ENCODE measurements at places on chromosomes 1 and 21.
A peak's percentile ranks its signal among the peaks of the same experiment; 100 is the strongest.

- no peak for DNase-seq
Measured at GRCh38 chr1:247204177-247204647, 32.4 kb upstream of the ZNF124 start.

DNA sequence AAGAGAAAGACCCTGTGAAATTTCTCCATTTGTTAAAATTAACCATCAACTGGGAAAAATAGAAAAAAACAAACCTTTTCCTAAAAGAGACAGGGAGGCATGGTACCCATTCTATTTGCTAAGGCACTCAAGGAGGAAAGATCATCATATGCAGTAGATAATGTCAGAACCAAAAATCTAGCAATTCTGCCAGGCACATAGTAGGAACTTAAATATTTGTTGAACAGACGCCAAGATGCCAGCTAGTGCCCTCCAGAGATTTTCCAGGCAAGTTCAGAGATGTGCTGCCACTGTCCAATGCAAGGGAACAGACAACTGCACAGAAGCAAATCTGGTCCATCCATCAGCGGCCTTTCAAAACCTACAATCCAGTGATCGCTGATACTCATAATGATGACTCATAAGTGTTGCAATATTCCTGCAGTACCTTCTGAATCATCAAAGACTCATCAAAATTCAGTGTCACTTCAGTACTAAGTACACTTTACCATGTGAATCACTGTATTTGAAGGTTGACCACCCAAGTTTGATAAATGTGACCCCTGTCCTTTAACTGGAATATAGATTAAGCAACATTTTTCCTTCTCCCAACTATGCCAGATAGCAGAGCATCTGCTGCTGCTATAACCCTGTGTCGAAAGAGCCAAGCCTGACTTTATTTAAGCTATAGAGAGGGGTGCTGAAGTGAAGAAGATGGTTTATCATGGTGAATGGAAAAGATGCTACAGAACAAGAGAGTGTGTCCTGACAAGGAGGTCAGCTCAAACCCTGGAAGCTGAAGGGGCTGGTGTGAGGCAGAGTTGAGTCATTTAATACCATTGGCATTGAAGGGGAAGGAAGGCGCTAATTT lies 99.1 kb downstream of the MT1HL1 start:
- DNase-seq, result peak; percentile 85

- DNase-seq, result no peak
Measured at GRCh38 chr21:32426592-32427051, 14.1 kb downstream of the EVA1C start.

DNA sequence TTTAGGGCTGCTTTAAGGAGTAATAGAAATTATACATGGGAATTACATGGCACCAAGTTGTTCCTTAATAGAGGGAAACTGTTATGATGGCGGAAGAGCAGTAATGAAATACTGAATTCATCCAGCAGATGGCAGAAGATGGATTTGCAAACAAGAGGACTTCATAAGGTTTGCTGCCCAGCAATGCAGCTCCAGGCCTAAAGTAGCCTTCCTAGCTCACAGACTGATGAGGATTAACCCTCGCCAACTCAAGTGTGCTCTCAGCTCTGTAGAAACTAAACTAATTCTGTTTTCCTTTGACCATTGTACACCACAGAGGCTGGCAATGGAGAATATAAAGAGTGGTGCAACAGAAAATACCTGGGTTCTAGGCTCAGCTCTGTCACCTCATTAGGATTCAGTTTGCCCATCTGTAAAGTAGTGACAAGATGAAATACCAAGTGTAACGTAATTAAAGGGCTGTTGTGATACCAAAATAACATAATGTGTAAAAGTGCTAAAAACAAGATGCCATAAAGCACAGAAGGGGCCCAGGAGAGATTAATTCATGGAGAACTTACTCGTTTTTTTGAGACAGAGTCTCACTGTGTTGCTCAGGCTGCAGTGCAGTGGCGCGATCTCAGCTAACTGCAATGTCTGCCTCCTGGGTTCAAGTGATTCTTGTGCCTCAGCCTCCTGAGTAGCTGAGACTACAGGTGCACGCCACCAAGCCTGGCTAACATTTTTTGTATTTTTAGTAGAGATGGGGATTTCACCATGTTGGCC lies 102.4 kb upstream of the SERBP1 start:
- DNase-seq, result peak; percentile 78

DNA sequence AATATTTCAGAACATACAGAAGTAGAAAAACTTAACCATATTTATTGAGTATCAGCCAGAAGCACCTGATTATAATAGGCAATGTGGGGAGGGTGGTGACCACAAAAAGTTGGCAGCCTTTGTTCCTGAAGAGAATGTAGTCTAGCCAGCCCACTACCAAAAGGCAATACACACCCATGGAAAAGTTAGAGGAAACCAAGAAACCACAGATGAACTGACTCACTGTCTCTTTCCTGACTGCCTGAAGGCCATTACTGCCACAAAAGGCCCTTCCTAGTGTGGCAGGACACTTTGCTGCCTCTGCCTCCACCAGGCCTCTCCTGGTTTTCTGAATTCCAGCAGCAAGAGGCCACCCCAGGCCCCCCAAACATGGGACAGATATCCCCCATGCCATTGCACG lies 14.6 kb upstream of the PROX1 start:
- DNase-seq, result no peak

GRCh38 chr1:228944935-228945371 lies 209.7 kb downstream of the RHOU start:
- no peak for DNase-seq

GRCh38 chr1:6960860-6961259 lies 175.6 kb downstream of the CAMTA1 start:
- DNase-seq, result no peak

DNA sequence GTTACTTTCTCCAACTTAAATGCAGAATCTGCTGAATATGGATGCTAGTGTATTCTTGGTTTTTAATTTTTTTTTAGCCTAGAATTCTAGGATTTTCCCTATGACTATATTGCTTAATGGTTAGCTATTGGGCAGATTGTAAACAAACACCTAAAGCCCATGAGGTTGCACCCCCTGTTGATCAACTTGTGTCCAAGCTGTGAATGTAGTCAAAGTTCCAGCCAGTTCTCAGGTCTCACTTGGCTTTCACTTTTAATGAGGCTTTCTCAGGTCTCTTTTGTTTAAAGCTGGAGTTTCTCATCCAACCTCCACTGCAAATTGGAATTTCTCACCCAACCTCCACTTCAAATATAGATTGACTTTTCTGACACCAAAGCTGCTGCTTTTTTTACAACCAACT lies 35.9 kb downstream of the FCER1A start:
- DNase-seq, result no peak

- no peak for DNase-seq
Measured at GRCh38 chr1:197127246-197127912, 19.1 kb downstream of the ASPM start.

GRCh38 chr1:113027449-113027848 lies 45.5 kb upstream of the LRIG2 start:
- DNase-seq, result no peak

GRCh38 chr1:151166505-151166956 lies 587 bp downstream of the SCNM1 start:
- DNase-seq, result peak; percentile 80

GRCh38 chr1:29344336-29344735 lies 108.0 kb downstream of the PTPRU start:
- no peak for DNase-seq

DNA sequence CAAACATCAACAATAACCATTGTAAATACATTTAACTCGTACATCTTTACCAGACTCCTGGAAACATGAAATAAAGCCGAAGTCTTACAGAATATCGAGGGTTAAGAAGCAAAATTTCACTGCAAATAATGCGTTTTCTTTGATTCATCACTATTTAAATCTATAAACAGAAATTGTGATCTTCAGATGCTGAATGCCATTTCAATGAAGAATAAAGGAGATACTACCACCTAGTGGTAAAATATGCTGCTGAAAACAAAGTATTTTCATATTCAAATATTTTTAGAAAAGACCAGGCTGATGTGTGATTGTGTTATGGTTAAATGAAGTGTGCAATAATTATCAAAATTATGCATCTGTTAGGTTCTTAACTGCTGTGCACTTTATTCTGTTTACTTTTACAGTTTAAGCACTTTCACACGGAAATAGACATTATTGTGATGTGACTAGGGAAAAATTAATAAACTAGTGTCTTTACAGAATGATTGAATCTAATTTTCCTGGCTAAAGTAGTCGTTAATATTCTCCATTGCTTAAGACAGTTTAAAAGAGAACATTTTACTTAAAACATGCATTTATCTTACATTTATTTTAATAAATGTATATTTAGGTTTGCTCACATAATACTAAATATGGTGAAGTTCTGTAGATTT lies 1093.1 kb downstream of the MRPL39 start:
- DNase-seq, result no peak

DNA sequence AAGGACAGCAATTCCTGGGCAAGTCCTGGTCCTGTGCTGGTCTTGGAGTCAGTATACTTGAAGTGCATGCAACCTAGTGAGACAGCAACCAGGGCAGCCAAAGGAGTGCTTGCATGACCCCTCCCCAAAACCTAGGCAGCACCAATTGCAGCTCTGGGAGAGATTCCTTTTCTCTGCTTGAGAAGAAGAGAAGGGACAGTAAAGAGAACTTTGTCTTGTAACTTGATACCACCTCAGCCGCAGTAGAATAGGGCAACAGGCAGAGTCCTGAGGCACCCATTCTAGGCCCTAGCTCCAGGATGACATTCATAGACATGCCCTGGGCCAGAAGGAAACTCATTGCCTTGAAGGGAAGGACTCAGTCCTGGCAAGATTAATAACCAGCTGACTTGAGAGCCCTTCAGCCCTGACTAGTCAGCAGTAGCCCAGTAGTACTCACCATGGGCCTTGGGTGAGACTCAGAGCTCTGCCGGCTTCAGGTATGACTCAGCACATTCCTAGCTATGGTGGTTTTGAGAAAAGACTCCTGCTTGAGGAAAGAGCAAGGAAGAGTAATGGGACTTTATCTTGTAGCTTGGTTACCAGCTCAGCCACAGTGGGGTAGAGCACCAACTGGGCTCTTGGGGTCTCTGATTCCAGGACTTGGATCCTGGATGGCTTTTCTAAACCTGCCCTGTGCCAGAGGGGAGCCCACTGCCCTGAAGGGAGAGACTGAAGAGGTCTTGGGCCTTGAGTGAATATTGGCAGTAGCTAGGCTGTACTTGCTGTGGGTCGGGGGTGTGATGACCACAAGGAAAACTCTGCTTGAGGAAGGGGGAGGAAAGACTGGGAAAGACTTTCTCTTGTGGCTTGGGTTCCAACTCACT lies 51.7 kb upstream of the ACADM start:
- DNase-seq, result peak; percentile 89

GRCh38 chr21:26773058-26773457 lies 72.2 kb downstream of the ADAMTS1 start:
- no peak for DNase-seq

- DNase-seq, result peak; percentile 19
Measured at GRCh38 chr1:67211589-67212563, 45.6 kb downstream of the IL23R start.

- DNase-seq, result no peak
Measured at GRCh38 chr1:177190308-177190970, 19.7 kb downstream of the BRINP2 start.

DNA sequence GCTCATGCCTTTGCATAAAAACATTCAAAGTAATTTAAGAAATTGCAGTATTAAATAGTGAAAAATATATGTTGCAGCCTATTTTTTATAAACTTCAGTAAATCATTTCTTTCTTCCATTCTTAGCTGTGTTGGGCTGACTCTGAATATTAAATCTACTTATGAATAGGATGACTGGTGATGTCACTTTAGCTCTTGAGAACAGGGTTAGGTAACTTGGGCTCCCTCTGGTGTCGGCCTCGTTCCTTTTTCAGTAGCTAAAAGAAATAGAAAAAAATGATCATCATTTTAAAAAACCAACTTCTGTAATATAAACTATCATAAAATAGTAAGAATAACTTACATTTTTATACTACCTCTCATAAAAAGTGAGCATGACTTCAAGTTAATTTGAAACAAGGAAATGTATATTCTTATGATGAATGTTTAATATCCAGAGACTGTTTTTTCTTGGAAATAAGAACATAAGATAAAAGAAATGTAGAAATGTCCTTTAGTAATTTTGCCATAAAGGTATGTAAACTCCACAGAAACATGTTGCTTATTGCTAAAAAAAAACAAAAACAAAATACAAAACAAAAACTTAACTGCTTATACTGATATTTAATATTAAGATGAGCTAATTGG lies 26.8 kb upstream of the NCAM2 start:
- peak; percentile 40 for DNase-seq

DNA sequence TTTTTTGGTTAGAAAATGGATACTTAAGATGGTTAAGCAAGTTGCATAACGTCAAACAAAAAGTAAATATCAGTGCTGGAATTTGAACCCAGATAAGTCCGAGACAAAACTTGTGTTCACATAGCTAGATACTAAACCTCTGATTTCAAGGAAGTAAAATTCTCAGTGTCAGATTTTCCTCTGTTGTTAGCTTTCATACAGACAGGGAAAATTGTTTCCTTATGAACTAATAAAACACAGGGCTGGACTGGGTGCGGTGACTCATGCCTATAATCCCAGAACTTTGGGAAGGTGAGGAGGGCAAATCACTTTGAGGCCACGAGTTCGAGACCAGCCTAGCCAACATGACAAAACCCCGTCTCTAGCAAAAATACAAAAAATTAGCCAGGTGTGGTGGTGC lies 51.3 kb downstream of the PCNX2 start:
- peak; percentile 6 for DNase-seq

- no peak for DNase-seq
Measured at GRCh38 chr1:173347282-173347818, 129.8 kb upstream of the PRDX6 start.

GRCh38 chr1:10253755-10254154 lies 43.4 kb downstream of the KIF1B start:
- DNase-seq, result peak; percentile 97

DNA sequence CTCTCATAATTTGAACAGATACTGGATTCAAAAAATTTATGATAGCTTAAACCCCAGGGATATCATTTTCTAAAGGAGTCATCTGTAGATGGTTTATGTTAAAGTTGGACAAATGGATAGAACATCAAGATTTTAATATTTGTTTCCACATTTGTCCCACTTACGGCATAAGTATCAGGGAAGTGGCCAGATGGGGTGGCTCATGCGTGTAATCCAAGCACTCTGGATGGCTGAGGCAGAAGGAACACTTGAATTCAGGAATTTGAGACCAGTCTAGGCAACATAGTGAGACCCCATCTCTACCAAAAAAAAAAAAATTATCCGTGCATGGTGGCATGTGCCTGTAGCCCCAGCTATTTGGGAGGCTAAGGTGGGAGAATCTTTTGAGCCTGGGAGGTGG lies 229.1 kb downstream of the GPR52 start:
- no peak for DNase-seq

GRCh38 chr1:23013657-23014056 lies 2.0 kb downstream of the TEX46 start:
- DNase-seq, result no peak
